ENCODE measurements at places on chromosomes 7 and 10. TPM values are rescaled to one million over a fixed set of nuclear protein-coding genes. Genes with fewer than 3 reads are reported as not detected.

OGDHL gene
- total RNA-seq: 4.5 TPM

UBTD1 gene
- total RNA-seq: 17.1 TPM

TCERG1L gene
- not detected for total RNA-seq

SDK1 gene
- total RNA-seq: 1.3 TPM

All from left ventricle myocardium inferior (tissue), 1 donor.